Stimulated activated CD4-positive, alpha-beta T cell treated with anti-CD3 and anti-CD28 coated beads, Interleukin-15, amount 100 ng/mL, for 1 hour (primary cell): ENCODE measurements at places on chromosomes 4 and X.

GRCh38 chr4:168304744-168305459 lies 13.7 kb downstream of the DDX60 start:
- no peak for DNase-seq

GRCh38 chrX:50721764-50722521 lies 92.1 kb downstream of the SHROOM4 start:
- no peak for DNase-seq

DNA sequence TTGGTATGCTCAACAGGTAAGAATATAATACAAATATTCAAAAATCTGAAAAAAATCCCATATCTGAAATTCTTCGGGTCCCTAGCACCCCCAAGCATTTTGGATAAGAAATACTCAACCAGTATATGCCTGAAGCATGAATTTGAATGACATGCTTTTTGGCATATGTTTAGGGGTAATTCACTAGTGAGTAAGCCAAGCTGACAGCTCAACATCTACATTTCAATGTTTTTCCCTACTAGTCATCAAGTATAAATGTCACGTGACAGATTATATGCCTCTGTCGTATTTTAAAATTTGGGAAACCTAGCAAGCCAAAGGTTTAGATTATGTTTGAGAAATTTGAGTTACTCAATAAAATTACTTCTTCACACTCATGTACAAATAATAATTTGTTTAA lies 125.1 kb downstream of the FGF16 start:
- DNase-seq, result no peak

- peak; percentile 68 for DNase-seq
These were observed at the start of gene MAGT1 for GRCh38 chrX:77894921-77895886. Gene MAGT1, minus strand, starts transcription at chrX:77895435. Its CDS starts 25 bp downstream, at chrX:77895410.

- no peak for DNase-seq
These were observed 92.0 kb downstream of the NAA11 start for GRCh38 chr4:79233820-79234219.

DNA sequence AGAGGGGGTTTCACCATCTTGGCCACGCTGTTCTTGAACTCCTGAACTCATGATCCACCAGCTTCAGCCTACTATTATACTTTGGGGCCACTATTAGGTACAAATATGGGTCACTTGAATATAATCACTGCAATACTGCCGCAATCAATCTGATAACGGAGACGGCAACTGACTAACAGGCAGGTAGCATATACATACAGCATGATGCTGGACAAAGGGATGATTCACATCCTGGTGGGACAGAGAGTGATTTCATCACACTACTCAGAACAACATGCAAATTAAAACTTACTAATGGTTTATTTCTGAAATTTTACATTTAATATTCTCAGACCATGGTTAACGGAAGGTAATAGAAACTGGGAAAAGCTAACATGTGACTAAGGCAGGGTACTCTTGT lies 10.9 kb downstream of the LRBA start:
- DNase-seq, result no peak

DNA sequence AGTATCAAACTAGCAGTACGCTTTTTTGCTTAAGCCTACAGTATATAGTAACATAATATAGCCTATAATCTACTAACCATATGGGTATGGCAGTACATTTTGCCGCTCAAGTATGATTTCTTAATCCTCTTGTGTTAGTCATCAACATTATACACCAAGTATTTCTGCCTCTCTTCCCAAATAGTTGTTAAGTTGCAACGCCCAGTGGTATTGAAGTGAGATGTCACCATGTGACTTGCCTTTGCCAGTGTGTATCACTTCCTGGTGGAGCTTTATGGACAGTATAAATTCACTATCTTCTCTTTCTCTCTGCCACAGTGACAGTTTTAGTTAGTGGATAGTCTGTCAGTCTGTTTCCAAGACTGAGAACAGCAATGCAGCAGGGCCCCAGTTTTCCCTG lies 535.5 kb downstream of the PDHA2 start:
- DNase-seq, result no peak

- DNase-seq, result no peak
These were observed 34.3 kb downstream of the NLGN3 start for GRCh38 chrX:71178908-71179307.

GRCh38 chr4:140702096-140702757 lies 54.0 kb downstream of the TBC1D9 start:
- no peak for DNase-seq

- no peak for DNase-seq
These were observed 119.6 kb downstream of the PPP3CA start for GRCh38 chr4:101227715-101228114.

DNA sequence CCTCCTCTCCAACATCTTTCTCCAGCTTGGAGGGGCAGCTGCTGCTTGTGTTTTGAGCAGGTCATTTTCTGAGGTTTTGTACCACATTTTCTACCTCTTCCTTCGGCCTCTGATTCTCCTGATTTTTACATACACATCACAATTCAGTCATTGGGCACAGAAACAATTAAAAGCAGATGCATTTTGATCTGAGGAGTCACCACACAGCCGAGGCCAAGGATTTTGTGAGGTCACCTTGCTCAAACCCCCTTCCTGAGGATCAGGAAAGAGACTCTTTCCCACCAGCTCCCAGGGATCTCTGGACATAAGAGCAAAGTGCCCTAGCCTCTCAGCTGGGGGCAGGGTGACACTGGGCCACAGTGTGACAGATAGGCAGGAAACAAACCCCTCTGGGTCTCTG lies 5.4 kb upstream of the FATE1 start:
- no peak for DNase-seq

DNA sequence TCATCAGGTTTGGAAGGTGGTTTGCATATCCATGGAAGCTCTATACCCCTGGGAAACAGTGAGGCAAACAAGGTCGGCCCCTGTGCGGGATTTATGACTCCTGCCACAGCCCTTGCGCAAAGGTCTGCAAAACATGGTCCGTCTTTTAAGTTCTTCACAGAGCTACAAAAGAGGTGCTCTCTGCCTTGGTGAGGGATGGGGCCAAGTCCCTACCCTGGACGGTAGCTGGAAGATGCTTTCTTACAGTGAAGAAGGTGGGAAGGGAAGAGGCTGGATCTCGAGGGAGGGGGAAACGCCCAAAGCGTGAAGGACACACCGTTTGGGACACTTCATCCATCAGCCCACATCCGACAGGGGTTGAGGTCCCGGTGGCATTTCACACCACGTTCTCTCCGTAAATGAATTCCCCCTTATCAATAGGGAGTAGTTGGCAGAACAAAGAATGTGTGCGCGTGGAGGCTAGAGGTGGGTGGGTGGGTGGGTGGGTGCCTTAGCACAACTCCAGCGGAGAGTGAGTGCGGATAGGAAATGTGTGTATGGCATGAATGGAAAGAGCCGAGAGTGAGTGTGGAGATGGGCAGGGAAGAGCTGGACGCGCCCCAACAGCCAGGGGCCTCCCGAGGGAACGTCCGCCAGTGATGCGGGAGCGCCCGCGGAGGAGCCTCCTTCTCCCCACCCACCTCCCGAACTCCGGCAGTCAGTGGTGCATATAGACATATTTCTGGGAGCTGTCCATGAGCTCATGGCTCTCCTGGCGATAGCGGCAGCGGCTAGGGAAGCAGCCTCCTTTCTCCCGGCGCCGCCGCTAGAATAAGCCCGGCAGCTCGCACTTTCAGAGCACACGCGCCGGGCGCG lies 68.3 kb downstream of the LARP7 start:
- DNase-seq, result no peak

GRCh38 chr4:146486565-146486964 lies 35.2 kb downstream of the SLC10A7 start:
- DNase-seq, result no peak

DNA sequence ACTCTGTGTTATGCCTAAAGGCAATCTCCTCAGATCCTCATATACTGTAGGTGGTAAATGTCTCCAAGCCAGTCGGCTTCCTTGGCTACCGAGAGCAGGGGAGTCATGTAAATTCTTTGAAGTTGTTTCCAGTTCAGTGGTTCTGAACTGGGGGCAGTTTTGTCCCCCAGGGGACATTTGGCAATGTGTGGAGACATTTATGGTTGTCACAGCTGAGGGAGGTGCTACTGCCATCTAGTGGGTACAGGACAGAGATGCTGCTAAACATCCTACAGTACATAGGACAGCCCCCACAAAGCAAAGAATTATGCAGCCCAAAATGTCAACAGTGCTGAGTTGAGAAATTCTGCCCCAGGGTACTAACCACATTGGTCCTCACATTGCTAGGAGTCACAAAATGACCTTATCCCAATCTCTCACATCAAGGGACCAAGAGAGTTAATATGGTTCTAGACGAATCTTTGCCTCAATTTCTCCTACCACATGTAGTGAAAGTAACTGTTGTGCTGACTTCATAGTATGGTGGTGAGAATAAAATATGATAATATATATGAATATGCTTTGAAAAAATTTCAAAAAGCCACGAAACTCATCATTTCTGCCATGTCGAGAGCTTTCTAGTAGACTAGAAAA lies 104.4 kb upstream of the ARHGAP24 start:
- no peak for DNase-seq

DNA sequence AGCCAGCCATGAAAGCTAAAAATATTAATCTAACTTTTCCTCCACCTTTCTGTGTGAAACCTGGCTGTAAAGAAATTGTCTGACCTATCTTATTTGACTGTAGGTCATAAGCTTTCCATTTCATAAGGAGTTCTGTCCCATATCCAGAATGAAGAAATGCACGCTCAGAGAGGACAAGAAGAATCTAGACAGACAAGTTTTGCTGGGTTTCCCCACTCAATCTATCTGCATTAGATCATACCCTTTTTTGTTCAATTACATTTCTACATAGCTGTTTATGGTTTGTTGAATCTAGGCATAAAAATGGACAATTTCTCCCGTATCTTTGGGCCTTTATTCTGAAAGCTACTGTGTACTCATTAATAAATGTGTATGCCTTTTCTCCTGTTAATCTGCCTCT lies 1495.1 kb downstream of the C4orf33 start:
- DNase-seq, result no peak

- no peak for DNase-seq
These were observed 2.9 kb upstream of the FAT1 start for GRCh38 chr4:186726426-186727168.

DNA sequence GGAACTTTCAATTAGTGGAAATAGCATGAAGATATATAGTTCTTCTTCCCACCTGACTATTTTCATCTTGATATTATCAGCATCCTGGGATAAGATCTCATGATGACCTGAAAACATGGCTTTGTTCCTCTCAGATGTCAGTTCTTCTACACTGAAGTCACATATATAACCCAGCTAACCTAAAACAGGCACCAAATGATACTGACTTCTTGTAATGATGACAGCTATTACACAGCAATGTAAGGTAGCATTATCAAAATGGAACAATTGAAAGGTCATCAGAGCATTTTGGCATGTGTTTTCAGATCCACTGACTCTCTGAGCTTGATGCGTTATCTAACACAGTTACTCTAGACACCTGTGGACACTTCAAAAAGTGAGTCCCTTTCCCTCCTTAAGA lies 469.9 kb downstream of the INPP4B start:
- DNase-seq, result no peak

GRCh38 chrX:69282893-69283690 lies 117.8 kb upstream of the PJA1 start:
- DNase-seq, result no peak

GRCh38 chrX:11908371-11908770 lies 150.3 kb downstream of the MSL3 start:
- DNase-seq, result no peak
